GF-D8 (cell line): ENCODE measurements at places on chromosomes 5 and 9.

DNA sequence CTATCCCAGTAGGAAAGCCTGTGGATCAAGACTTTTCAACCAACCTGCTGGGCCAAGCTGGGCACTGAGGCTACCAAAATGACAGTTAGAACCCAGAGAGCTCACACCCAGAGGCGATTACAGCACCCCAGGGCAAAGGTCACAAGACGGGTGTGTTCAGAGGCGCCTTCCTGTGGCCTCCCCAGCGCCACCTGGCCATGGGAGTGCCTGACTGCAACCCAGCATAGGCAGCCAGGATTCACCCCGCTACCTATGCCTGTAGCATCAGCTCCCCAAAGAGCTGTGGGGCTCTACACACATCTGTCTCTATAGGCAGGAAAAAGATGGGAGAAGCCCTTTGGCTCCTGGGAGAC, 33.5 kb downstream of the PDGFRB start:
- DNase-seq = no peak

GRCh38 chr9:94120854-94121376, 36.7 kb downstream of the PTPDC1 start:
- no peak for DNase-seq

GRCh38 chr5:41892031-41892430, 12.1 kb upstream of the RIMOC1 start:
- DNase-seq = no peak

DNA sequence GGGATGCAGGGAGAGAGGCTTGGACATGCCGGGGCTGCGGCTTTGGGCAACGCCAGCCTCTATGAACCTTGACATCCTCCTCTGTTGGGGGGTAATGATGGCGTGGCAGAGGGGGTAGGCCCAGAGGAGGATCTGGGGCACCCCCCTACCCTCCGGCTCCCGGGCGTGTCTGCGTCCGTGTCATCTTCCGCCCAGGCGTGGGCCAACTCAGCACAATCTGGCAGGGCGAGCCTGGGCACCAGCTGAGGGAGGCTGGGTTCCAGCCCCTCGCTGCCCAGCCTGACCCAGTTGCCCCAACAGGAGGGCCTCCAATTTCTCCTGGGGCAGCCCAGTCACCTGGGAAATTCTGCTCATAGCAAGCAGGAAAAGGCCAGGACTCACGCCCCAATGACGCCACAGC, 62.9 kb upstream of the IL17B start:
- no peak for DNase-seq
